H54 (cell line): ENCODE measurements at places on chromosomes 2 and 18.

DNA sequence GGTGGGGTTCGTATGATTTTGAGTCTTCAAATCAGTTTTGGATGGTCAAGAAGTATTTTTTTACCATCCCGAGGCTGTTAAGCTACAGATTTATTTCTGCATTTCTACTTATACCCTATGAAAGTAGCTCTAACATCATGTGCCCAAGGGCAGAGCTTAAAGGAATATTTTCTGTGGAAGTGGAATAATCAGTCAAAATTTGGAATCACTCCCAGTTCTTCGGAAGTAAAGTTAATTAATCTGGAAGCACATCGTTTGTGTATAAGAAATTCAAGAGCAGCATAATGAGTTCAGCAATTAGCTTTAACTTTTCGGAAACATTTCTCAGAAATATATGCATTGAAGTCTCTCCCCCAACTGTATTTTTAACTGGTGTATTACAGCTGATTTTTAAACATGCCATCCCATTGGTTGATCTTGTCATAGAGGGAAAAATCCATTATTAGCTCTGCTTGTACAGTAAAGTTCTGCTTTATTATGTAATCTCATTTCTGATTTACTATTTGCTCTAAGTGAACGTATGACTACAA lies 510.1 kb downstream of the DCC start:
- no peak for DNase-seq

- no peak for DNase-seq
Measured at GRCh38 chr2:52396836-52397235, 1364.9 kb upstream of the NRXN1 start.

DNA sequence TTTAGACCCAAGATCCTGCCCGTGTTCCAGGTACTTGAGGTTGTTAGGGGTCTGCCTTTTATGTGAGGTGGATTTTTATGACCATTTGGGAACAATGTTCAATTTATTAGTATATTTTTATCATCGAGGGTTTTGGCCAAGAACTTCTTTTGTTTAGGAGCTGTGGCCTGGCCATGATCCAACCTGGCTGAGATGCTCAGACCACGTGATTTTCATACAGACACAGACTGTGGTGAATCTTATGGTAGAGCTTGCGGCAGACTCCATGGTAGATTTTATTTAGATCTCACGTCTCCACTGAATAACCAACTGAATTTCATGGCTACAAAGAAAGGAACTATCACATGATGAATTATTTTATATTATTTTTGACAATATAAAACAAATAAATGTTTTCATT lies 405.5 kb upstream of the VWC2L start:
- no peak for DNase-seq

DNA sequence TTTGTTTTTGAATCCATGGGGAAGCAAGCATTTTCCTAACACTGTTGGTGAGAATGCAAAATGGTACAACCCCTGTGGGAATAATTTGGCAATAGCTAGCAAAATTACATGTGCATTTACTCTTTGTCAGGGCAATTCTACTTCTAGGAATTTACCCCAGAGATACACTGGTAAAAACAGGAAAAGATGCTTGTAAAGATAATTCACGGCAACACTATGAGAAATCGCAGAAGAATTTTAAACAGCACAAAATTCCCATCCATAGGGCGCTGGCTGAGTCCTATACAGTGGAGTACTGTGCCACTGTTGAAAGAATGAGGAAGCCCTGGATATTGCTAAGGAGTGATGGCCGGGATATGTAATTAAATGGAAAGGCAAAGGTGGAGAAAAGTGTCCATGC lies 75.8 kb downstream of the DGKD start:
- DNase-seq = no peak

GRCh38 chr2:6398421-6398820 lies 467.3 kb downstream of the CMPK2 start:
- DNase-seq = no peak

GRCh38 chr2:112836695-112837117 lies at the start of gene IL1B:
TSS of gene IL1B (minus strand) at chr2:112836779. CDS start at chr2:112836229, 550 bp downstream.
- no peak for DNase-seq

GRCh38 chr2:44736270-44736942 lies 205.1 kb upstream of the SIX3 start:
- no peak for DNase-seq

GRCh38 chr2:161239326-161240109 lies 68.7 kb upstream of the PSMD14 start:
- no peak for DNase-seq

DNA sequence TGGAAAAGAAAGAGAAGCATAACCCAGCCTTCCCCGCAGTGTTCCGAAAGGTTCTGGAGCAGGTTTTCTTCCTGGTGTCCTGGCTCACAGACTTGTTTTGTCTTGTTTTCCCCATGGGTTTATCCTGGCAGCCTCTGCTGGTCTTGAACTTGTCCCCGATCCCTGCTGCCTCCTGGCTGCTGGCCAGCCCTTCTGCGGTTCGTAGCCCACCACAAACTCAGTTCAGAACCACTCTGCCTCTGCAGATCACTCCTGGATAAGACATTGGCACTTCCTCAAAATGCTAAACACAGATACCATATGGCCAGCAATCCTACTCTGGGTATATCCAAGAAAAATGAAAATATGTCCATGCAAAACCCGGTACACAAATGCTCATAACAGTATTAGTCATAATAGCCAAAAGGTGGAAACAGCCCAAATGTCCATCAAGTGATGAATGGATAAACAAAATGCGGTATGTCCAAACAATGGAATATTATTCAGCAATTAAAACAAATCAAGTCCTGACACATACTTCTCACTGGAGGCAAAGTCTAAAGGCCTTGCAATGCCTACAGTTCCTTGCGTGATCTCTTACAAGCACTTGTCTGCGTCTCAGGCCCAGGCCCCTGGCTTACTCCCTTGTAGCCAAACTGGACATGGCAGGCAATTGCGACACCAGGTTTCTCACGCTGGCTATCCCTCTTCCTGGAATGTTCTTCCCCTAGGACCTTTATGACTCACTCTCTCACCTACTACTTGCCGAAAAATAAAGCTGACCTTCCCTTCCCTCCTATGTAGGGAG lies 28.0 kb upstream of the ARHGEF4 start:
- no peak for DNase-seq

DNA sequence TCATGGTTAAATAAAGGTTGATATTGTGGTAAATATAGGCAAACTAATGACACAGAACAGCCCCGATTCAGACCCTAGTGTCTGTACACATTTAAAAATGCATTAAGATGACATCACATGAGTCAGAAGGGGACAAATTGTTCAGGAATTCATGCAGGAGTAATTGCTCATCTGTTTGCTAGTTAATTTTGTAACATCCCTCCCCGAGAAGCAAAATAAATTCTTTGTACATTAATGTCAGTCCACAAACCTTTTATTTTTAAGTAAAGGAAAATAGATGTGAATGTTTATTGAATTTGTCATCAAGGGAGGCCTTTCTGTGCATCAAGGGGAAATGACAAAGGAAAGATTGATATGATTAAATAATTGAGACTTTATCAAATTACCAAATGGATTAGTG lies 69.9 kb downstream of the SH3BP4 start:
- DNase-seq = peak; percentile 39

DNA sequence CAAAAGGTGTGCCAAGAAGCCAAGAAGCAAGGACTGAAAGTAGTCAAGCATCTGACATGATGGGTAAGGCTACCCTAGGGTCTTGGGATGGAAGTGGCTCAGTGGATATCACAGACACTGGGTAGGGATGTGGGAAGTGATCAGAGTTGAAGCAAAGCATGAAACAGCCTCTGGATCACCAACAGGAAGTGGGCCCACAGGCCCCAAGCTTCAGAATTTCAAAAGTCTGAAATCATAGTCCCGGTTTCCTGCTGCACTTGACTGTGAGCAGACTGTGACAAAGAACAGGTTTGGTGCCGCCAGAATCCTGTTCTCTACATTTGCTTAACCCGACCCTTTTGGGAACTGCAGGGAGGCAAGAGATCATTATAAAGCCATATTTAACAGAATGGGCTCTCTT lies 57.4 kb downstream of the SP100 start:
- no peak for DNase-seq

- DNase-seq = no peak
Measured at GRCh38 chr18:11828786-11829432, 22.3 kb upstream of the CHMP1B start.

DNA sequence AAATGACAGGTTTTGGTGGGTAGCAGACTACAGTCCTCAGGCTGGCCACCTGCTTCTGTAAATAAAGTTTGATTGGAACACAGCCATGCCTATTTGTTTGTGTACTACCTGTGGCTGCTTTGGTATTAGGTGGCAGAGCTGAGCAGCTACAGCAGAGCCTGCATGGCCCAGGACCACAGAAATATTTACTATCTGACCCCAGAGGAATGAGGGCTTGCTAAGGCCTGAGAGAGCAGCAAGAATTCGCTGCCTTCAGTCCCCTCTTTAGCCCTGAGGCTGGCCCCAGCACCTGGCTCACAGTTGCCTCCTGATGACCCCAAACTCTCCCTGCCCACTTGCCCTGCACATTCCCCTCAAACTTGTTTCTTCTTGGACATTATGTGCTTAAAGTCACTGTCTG lies 32.5 kb downstream of the POLR1A start:
- no peak for DNase-seq

- DNase-seq = no peak
Measured at GRCh38 chr2:233498126-233498525, 68.5 kb downstream of the USP40 start.

DNA sequence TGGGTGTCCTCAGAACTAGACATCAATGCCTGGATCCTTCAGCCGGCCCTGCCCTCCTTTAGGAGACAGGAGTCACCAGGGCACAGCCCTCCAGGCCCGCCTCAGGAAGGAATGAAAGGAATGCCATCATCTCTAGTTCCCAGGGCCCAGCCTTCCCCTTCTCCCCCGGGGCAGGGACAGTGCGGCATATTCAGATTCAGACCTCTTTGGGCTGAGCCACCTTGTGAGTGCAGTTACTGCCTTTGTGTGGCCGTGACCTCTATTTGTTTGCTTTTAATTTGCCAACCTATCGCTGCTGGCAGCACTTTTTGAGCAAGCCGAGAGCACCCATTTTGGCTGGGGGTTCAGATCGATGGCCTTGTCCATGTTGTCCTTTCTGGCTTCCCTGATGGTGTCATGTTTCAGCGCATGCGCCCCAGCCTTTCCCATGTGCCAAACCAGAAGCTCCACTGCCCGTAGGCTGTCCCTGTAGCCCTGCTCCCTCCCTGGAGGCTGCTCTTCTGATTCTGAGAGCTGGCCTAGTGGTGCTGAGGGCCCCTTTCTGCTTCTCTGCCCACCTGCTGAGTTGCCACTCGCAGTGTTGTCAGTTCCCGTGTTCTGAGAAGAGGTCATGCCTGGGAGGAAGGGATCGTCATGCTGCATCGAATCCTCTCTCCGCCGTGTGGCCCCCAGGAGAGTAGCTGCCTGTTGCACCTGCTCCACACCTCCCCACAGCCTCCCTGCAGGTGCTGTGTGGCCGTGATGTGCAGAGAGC lies 10.9 kb downstream of the ANKRD23 start:
- DNase-seq = peak; percentile 70

GRCh38 chr18:48667276-48668254 lies 128.7 kb downstream of the CTIF start:
- DNase-seq = no peak

- DNase-seq = no peak
Measured at GRCh38 chr2:105777031-105777482, 32.3 kb downstream of the NCK2 start.

GRCh38 chr2:173132531-173132930 lies 56.9 kb downstream of the MAP3K20 start:
- no peak for DNase-seq

GRCh38 chr2:162014751-162015150 lies 59.3 kb downstream of the DPP4 start:
- no peak for DNase-seq

DNA sequence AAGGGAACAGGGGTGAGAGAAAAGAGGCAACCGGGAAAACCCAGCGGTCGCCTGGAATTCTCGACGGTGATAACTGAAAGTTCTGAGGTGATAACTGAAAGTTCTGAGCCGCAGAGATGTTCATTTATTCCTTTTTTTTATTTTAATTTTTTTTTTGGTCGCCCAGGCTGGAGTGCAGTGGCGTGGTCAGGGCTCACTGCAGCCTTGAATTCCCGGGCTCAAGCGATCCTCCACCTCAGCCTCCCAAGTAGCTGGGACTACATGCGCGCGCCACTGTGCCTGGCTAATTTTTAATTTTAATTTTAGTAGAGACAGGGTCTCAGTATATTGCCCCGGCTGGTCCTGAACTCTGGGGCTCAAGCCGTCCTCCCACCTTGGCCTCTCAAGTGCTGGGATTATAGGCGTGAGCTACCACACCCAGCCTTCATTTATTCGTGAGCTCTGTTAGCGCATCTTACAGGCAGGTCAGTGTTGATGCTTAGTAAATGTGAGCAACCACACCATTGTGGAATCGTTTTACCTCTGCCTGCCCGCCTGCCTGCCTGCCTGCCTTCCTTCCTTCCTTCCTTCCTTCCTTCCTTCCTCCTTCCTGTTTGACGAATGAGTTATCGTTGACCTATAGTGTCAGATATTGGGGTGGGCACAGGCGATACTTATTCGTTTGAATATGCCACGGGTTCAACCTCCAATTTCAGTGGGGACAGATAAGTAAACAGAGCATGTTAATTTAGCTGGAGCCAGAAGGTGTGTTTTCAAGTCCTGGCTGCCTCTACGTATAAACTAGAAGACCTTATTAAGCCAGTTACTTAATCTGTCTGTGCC lies 557 bp upstream of the E2F6 start:
- no peak for DNase-seq

DNA sequence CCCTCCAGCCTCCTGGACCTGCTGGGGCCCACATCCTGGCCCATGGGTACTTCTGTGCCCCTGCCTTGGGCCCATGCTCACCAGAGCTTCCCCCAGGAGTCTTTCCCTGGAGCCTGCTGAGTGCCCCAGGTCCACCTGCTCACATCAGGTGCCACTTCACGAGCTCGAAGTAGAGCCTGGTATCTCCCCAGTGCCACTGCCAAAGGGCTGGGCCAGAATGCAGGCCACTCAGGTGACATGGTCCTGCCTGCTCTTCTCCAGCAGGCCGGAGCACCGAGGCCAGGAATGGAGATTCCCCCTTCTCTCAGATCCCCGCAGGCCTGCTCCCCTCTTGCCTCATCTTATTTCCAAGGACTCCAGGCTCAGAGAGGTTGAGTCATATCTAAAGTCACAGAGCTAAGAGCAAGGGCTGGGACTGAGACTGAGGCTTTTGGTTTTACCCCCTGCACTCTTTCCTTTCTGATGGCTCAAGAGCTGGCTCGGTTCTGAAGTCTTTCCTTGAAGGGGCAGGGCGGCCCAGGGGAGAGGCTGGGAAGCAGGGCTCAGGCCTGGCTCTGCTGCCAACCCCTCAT lies 79.2 kb downstream of the HS1BP3 start:
- DNase-seq = no peak

DNA sequence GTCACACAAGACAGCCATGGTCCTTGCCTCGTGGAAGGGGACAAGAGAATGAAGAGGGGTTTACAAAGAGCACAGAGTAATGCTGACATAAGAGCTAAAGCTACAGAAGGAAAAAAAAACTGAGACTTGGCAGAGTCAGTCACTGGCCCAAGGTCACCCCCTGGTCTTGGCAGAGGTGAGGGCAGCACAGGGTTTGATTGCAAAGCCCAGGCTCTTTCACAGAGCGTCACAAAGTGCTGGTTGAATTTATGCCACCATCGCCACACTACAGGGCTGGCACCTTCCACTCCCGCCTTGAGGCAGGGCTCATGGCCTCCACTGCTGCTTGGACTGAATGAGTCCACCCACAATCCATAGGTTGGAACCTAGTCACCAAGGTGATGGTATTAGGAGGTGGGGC lies 190.2 kb downstream of the INHBB start:
- DNase-seq = no peak
